Epithelial cell of prostate (primary cell): ENCODE measurements at places on chromosomes 11 and 22.
A peak's percentile ranks its signal among the peaks of the same experiment; 100 is the strongest.

DNA sequence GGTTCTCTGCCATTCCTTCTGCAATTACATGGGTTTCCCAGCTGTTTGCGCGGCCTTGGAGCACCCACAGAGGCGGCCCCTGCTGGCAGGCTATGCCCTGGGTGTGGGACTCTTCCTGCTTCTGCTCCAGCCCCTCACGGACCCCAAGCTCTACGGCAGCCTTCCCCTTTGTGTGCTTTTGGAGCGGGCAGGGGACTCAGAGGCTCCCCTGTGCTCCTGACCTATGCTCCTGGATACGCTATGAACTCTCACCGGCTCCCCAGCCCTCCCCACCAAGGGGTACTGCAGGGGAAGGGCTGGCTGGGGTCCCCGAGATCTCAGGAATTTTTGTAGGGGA lies 2.6 kb downstream of the RCE1 start:
- DNase-seq, result no peak

DNA sequence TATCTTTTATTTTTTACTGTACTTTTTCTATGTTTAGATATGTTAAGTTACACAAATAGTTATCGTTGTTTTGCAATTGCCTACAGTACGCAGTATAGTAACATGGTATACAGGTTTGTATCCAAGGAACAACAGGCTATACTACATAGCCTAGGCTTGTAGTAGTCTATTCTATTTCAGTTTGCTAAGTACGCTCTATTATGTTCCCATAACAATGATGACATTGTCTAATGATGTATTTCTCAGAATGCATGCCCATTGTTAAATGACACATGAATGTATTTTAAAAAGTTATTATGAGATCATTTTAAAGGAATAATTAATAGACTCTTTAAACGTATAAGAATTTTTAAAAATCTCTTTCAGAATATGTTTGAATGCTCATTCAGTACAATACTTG lies 696.7 kb upstream of the CCDC90B start:
- no peak for DNase-seq

DNA sequence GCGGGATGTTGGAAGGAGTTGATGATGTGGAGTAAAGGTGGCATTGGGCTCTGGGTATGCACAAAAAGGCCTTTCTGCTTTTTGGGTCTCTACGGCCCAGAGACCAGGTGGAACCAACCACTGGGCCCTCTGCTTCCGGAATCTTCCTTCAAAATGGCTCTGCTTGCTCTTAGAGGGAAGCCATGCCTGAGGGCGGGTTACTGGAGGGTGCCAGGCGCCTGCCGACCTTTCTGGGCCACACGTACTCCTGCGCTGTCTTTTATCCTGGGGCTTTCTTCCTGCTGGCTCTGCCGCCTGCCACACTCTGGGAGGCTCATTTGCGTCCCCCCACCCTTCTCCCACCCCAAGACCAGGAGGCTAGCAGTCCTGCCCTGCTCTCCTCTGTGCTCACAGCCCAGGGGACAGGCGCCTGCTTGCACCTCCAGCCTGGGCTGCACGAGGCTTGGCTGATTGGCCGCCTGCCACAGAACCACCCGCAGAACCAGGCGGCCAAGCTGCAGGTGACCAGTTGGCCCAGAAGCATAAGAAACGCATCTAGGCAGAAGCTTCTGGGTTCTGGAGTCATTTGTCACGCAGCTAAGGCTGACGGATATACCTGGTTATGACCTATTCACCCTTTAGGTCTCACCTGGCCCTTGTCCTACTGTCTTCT lies 536.9 kb downstream of the TBC1D22A start:
- no peak for DNase-seq

GRCh38 chr11:59145534-59145933 lies 2.9 kb downstream of the FAM111A start:
- no peak for DNase-seq

DNA sequence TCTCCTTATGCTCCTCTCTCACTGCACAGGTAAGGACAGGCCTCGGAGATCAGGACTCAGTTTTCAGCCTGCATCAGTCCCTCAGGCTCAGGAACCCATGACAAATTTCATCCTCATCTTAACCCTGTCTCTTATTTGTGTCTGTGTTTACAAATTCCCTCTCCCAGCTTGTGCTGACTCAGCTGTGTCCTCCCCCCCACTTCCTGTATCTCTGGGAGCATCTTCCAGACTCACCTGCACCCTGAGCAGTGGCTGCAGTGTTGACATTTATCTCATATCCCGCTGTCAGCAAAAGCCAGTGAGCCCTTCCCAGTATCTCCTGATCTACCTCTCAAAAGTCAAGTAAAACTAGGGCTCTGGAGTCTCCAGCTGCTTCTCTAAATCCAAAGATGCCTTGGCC lies 65.6 kb upstream of the VPREB1 start:
- no peak for DNase-seq

DNA sequence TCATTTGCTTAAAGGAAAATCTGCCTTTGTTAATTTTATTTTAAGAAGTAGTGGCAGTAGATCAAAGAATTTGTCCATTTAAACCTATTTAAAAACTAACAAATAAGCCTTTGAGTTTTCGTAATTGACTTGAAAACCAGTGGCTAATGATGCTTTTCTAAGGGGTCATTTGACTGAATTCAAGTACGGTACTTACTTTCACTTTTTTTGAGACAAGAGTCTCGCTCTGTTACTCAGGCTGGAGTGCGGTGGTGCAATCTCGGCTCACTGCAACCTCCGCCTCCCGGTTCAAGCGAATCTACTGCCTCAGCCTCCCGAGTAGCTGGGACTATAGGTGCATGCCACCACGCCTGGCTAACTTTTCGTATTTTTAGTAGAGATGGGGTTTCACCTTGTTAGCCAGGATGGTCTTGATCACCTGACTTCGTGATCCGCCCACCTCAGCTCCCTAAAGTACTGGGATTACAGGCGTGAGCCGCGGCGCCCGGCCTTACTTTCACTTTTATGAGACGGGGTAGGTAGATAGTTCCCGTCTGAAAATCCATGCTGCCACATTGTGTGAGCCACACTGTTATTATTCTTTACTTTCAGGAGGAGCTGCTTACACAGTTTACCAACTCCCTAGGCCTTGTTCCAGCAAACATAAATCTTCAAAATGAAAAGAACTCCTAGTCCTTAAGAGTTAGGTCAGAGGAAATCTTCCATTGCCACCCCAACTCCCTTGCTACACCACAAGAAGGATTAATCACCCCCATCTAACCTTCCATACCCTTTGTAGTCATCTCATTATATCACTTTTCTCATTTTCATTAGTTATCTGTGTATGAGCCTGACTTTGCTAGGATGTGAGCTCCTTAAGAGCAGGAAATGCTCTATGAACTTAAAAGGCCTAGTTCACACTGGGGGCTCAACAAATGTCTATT lies 926.6 kb upstream of the CCDC90B start:
- no peak for DNase-seq

DNA sequence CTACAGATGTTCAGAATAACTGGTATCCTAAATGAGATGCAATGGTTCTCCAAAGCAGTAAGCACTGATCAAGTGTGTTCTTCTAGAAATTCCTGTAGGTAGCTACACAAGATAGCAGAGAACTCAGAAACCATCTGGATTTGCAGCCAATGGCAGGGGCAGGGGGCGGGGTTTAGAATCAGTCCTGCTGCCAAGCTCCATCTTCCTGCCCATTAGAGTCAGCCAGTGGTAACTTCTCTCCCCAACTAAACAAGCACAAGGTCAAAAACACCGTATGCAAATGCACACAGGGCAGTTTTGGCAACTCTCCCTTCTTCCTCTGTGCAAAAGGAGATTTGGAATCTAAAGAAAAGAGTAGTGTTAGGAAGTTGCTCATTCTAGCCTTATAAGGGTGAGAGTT lies 237.5 kb upstream of the CCDC90B start:
- no peak for DNase-seq

DNA sequence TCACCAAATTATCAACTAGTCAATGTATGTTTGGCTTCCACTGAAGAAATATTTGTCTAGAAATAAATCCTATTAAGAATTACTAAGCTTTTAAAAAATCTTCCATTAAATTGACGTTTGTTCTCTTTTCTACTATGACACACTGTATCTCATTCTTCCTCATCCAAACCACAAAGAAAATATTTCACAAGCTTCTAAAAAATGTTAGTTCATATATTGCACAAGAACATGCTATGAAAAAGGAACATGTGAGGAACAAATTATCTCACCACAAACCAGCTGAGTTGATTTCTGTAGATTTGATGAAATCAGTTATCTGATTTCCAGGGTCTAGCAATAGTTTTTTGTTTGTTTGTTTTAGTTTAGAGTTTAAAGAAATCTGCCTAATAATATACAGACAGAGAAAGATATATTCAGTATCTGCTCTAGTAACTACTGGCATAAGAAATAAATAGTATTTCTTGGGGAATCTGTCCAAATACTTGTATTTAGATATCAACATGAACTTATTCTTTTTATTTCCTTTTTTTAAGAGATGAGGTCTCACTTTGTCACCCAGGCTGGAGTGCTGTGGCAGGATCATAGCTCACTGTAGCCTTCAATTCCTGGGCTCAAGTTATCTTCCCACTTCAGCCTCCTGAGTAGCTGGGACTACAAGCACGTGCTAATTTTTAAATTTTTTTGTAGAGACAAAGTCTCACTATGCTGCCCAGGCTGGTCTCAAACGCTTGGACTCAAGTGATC lies 161.7 kb downstream of the ATG16L2 start:
- DNase-seq, result peak; percentile 20

GRCh38 chr11:91513734-91514133 lies 710.9 kb upstream of the FAT3 start:
- DNase-seq, result no peak

- no peak for DNase-seq
These were observed 33.0 kb downstream of the AHNAK start for GRCh38 chr11:62513626-62514025.

DNA sequence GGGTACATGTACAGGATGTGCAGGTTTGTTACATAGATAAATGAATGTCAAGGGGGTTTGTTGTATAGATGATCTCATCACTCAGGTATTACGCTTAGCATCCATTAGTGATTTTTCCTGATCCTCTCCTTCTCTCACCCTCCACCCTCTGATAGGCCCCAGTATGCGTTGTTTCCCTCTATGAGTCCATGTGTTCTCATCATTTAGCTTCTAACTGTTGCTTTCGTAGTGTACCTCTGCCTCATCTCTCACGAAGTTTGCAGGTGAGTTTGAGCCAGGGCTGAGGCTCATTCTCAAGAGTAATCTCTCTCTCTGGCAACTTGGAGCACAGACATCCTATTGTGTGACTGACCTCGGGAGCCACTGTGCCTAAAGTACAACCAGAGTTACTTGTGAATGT lies 4.7 kb upstream of the HBE1 start:
- no peak for DNase-seq

- no peak for DNase-seq
These were observed 103.4 kb upstream of the OLFML1 start for GRCh38 chr11:7381937-7382336.

DNA sequence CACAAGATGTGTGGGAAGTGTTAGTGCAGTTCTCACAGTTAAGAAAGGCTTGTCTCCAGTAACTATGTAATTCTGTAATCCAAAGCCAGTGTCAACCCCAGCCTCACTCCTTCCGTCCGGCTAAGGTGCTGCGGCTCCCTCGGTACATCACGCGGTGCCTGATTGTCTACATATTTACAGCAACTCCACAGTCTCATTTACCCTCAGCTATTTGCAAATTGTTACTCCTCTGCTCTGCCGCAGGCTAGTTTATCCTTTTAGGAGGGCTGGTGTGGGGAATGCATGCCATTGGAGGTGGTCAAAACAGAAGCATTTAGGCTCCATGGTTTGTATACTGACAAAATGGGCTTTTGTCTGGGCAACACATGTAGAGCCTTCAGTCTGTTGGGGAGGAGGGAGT lies 358.3 kb downstream of the METTL15 start:
- no peak for DNase-seq

DNA sequence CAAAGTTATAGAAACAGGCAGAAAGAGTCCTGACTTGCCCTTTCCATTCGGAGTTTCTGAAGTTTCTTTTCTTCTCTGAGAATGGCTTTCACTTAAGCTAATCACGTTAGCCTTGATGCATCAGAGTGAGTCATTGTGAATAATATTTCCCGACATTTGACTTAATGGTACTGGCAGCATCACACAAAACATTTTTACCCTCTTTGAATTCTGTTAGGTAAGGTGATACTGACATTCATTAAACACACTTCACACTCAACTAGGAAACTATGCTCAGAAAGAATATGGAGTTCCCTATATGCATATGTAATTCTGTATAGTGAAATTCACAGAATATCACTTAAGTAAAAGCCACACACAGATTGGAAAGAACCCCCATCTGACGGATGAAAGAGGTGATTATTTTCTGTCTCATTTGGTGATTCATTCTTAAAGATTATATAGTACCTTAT lies 120.8 kb upstream of the ARHGAP20 start:
- DNase-seq, result peak; percentile 74

GRCh38 chr22:46593211-46593681 lies 26.9 kb upstream of the GRAMD4 start:
- DNase-seq, result no peak

- DNase-seq, result no peak
These were observed 8.2 kb downstream of the CBX7 start for GRCh38 chr22:39144101-39144767.

DNA sequence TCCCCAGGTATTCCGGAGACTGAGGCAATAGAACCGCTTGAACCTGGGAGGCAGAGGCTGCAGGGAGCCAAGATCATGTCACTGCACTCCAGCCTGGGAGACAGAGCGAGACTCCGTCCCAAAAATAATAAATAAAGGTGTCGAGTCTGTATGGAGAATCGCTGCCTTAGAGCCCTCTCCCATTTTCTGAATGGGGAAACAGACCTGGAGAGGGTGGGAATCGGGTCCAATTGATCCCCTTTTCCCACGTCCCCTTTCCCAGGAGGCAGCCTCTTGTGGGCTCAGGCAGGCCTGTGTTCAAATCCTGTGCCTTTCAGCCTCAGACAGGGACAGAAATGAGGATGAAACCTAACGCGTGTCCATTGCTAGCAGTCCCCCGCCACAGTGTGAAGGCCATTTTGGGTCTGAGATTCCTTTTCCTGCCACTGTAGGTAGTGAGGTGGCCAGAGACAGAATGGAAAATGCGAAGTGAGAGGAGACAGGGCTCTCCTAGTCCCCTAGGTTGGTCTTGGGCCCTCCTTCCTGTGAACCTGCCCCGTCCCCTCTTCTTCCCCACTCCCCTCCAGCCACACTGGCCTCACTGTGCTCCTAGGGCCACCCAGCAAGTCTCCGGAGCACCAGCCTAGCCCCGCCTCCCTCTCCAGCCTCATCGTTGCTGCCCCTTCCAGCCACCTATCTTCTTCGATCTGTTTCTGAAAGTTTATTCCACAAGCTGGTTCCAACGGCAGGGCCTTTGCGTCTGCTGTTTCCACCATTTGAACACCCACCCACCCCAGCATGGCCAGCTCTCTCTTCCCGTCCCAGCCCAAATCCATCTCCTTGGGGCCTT lies 2.7 kb upstream of the POLDIP3 start:
- no peak for DNase-seq

- DNase-seq, result no peak
These were observed 418.8 kb downstream of the DYNC2H1 start for GRCh38 chr11:103528046-103528445.

GRCh38 chr11:117733316-117733715 lies 63.7 kb downstream of the DSCAML1 start:
- DNase-seq, result no peak

- no peak for DNase-seq
These were observed 2.9 kb downstream of the MMP20 start for GRCh38 chr11:102622258-102622657.
